Inflammatory macrophage treated with lipopolysaccharide for 1 hour (primary cell): ENCODE measurements at places on chromosomes 2 and 18.

- no peak for DNase-seq
Measured at GRCh38 chr18:79872527-79873444, 75.0 kb downstream of the KCNG2 start.

- DNase-seq, result no peak
Measured at GRCh38 chr2:213213186-213213585, 61.8 kb upstream of the IKZF2 start.

DNA sequence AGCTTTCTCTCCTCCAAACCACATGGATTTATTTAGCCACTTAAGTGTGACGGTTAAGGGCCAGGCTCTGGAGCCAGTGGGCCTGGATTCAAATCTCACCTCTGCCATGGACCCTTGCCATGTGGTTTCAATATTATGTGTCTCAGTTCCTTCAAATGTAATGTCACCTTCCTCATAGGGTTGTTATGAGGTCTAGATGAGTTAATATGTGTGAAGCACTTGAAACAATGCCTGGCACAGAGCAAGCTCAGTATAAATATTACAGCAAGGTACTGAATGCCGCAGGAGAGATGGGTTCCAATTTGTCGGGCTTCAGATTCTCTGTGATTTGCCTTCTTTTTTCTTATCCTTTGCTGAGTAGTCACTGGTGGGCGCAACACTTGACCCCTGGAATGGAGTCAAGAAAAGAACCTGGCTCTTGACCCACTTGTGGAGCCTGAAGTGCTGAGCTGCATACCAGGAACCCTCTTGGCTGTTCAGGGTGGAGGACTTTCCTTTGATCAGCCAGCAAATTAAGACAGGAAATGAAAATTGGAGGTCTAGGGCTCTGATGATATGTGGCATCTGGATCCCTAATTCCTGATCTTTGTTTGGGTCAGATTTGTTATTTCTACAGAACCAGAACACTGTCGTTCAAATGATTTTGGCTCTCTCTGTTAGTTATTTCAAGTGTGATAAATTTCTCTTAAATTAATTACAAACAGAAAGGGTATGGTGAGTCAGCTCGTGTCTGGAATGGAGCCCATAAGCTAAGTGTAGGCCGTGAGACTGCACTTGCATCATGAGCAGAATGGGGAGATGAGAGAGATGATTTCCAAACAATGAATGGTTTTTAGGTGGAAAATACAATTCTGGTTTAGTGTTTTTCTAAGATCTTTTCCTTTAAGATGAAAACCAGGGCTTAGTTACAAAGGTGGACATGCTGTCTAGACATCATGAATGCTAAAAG, 293.0 kb downstream of the KCNS3 start:
- DNase-seq, result no peak

GRCh38 chr2:63780518-63781155, 61.1 kb upstream of the UGP2 start:
- DNase-seq, result no peak

DNA sequence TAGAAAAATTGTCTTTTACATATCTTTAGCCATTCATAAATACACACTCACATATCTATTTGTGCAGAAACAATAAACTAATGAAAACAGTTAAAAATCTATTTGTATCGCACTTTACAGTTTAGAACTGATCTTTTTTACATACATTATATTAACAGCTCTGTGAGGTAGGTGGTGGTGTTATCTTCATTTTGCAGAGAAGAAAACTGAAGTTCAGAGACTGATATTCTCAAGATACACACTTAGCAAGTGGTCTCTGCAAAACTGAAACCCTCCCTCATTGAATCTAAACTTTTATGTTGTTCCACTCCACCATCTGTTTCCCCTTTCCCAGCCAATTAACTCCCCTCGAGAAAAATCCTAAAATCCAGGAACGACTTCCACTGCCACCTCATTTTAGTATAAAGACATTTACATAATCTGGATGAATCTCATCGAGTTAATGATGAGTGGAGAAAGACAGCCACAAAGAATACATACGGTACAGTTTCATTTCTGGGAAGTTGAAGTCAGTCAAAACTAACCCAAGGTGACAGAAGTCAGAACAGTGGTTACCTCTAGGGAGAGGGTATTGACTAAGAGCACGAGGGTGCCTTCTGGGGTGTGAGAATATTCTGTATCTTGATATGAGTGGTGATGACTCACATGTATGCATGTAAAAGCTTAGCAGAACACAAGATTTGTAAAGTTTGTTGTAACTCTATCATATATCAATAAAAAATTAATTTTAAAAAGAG, 524.2 kb upstream of the TCF4 start:
- no peak for DNase-seq

DNA sequence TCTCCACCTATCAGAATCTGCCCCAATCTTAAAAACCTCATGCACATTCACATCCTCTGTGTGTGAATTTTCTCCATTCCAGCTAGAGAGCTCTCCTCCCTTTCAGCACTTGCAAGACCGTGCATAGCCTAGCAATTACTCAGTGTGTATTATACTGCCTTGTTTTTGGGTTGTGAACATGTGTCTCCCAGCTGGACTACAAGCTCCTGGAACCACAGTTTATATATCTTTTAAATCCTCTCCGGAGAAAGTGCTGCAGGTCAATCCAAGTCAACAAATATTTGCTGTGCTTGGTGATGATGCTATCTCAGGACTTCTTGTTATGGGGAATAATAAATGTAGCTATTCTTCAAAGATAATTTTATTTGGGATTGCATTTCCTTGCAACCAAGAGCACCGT, 58.2 kb upstream of the MEX3C start:
- no peak for DNase-seq

DNA sequence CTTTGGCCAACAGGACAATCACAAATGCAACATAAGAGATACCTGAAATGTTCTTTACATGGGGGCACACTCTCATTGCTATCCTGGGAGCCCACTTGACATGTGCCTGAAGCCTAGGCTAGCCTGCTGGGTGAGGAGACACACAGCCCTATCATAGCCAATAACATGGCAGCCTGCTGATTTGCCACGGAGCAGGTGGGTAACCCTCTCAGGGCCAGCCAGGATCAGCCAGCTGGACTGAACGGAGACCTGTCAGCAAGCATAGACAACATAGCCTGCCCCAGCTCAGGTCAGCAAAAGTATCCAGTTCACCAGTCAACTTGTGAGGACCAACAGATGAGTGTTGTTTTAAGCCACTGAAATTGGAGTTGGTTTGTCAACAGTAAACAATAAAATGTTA, 566.5 kb downstream of the DCDC2C start:
- no peak for DNase-seq

DNA sequence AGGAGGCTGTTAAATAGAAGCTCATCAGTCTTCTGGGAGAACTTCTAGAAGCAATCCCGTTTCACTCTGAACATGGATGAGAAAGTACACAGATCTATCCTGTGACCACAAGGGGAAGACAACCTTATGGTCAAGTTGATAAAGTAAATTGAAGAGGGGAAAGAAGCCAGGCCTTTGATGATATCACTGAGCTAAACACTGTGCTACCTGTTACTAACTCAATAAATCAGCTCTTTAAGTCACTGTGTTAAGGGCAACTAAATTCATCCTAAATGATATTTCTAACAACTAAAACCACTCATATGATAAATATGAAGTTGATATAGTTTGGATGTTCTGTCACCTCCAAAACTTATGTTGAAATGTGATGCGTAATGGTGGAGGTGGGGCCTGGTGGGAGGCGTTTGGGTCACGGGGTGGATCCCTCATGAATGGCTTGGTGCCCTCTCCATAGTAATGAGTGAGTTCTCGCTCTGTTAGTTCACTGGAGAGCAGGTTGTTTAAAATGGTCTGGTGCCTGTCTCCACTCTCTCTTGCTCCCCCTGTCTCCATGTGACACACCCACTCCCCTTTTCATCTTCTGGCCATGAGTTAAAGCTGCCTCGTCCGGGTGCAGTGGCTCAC, 23.6 kb downstream of the OLA1 start:
- DNase-seq, result no peak

DNA sequence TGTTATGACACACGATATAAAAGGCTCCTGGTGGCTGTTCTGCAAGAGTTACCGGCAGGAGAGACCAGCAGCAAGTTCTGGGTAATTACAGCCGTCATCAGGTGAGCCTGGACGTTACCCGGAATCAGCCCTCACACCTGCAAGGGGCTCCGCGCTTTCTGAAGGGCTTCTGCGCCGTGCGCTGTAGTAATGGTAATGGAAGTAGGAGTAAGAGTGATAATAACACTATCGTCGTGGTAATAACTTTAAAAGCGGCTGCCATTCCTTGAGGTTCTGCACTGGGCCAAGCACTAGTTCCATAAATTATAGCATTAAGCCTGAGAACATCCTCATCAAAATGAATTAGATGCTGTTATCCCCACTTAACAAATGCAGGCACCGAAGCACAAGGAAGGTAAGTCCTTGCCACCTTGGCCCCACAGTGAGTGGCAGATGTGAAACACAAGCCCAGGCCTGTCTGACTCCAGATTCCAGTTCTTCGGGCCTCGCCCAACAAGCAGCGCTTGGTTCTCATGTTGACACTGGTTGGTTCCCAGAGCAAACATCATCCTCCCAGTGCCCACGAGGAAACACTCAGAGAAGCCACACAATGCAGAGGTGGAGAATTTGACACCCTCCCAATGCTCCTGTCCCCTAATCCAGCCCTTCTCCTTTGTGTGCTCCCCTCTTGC, 205.2 kb downstream of the EIPR1 start:
- no peak for DNase-seq
